Activated CD8-positive, alpha-beta memory T cell treated with anti-CD3 and anti-CD28 coated beads, Interleukin-2, amount 50 U/mL, for 48 hours (primary cell): ENCODE measurements at places on chromosomes 2 and 18.
A peak's percentile ranks its signal among the peaks of the same experiment; 100 is the strongest.

- DNase-seq = no peak
These were observed 216.4 kb upstream of the OSR1 start for GRCh38 chr2:19574778-19575260.

- no peak for DNase-seq
These were observed 380.2 kb downstream of the TXNL1 start for GRCh38 chr18:56258178-56258577.

GRCh38 chr2:62803961-62804360, 98.4 kb downstream of the EHBP1 start:
- DNase-seq = no peak

- DNase-seq = no peak
These were observed 174.2 kb upstream of the TMEM200C start for GRCh38 chr18:6069539-6069938.

DNA sequence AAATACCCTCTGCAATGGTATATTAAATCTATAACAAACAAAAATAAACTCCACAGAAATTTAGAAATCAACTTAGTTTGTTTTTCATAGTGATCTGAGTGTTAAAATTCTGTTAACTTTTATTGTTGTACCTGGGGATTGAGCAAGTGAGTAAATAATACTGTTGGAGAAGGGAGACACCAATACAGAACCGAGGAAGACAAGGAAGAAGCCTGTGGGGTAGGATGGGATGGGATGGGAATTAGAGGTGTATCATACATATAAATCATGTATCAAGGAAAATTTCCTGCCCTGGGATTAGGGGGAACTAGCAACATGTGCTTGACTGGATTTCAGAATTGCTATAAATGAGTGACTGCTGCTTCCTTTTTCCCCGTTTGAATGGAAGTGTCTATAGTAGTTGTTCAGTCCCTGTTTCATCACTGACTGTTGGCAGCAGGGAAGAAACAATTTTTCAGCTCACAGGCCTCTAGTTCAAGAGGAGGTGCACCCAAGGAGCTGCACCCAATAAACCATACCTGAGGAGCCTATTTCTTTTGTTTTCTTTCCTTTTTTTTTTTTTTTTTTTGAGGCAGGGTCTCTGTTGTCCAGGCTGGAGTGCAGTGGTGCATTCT, 53.1 kb downstream of the SP110 start:
- no peak for DNase-seq

GRCh38 chr2:17515652-17516051, 2.6 kb downstream of the RAD51AP2 start:
- DNase-seq = no peak

DNA sequence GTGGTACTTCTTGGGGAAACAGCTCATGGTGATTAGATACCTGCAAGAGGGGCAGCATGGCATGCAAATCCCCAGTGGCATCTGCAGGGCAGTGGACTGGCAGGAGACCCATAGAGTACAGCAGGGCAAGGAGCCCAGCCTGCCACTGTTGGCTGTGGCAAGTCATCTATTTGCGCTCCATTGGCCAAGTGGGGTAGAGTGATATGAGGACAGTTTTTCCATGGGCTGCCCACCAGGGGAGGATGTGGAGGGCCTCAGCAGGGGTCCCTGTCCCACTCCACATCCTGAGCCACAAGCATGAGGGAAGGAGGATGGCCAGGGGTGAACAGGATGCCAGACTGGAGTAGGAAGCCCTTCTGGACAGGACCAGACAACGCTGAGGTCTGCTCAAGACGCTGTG, 50.9 kb upstream of the OTOF start:
- no peak for DNase-seq

DNA sequence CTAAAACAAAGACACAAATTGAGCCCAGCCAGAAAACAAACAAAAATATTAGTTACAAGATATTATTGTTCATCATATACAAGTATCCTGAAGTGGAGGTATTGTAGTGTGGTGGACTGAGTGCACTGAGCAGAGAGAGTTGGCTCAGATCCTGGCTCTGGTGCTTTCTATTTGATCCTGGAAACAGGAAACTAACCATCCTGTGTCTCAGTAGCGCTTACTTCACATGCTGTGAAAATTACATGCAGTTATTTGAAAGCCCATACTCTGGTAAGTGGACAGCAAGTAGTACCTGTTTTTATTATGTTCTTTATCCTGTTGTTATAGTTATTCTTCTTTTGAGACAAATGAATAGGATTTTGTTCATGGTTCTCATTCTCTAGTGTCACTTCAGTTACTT, 84.3 kb upstream of the CRIM1 start:
- DNase-seq = no peak

- no peak for DNase-seq
These were observed 84.6 kb downstream of the PIGN start for GRCh38 chr18:62102221-62102620.

GRCh38 chr18:44799382-44799906, 118.8 kb downstream of the SETBP1 start:
- DNase-seq = no peak

GRCh38 chr2:170685591-170685990, 29.5 kb upstream of the SP5 start:
- no peak for DNase-seq

DNA sequence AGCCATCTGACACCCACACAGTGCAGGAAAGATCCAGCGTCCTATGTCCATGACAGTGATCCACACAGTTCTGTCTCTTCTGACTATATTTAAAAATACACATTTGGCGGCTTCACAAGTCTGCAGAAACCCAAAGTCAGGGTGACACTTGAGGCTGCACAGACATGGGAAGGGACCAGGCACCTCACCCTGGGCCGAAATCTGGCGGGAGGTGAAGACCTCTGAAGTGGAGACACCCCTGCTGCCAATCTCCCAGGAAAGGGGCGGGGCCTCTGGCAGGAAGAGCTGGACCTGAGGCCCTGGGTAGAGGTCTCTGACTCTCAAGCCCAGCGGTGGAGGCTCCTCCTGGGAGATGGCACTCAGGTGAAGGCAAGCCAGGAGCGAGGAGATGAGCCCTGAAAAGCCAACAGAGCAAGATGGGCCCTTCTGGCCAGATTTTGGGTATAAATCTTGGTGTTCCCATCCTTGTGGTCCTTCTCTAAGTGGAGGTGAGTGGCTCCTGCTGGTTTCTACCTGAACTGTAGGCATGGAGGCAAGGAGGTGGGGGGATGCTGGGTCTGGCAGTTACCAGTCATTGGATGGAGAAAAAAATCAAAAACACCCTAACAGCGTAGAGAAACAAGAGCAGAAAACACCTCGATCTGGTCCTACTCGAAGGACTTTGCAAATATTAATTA, 248.4 kb downstream of the HDAC4 start:
- no peak for DNase-seq

- DNase-seq = no peak
These were observed 146.5 kb upstream of the ARL4C start for GRCh38 chr2:234643407-234643806.

- no peak for DNase-seq
These were observed 1.8 kb upstream of the FRZB start for GRCh38 chr2:182868054-182868796.

GRCh38 chr2:207157731-207158130, 8.0 kb downstream of the KLF7 start:
- DNase-seq = no peak

DNA sequence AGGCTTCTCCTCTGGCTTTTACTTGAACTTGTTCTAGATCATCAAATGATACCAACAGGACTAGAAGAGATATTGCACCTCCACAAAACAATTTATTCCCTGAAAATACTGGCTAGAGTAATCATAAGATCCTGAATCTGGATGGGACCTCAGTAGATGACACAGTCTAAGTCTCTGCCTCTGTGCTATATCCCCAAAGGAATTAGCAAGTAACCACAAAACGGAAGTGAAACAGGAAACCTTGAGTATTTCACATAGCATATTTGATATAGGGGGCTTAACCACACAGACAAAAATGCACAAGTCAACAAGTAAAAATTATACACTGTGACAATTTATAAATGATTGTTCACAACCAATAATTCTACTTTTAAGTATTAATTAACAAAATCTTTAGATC, 456.9 kb upstream of the TNP1 start:
- DNase-seq = no peak

- DNase-seq = no peak
These were observed 1220.6 kb upstream of the CDH2 start for GRCh38 chr18:29397536-29397935.

DNA sequence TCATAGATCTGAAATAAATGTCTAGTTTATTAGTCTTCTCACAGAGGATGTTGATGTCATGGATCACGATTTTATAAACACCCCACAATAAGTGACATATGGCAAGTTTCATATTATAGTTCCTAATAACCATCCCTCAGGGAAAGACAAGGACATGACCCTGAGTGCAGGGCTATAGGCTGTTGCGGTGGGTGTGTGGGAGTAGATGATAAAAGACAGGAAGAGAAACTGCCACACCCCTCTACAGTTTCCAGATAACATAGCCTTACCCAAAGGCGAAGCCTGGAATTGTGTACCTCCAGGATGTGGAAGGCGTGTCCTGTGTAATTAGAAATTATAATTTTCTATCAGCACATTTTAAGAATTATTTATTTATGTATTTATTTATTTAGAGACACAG, 2.4 kb upstream of the NEDD4L start:
- no peak for DNase-seq

DNA sequence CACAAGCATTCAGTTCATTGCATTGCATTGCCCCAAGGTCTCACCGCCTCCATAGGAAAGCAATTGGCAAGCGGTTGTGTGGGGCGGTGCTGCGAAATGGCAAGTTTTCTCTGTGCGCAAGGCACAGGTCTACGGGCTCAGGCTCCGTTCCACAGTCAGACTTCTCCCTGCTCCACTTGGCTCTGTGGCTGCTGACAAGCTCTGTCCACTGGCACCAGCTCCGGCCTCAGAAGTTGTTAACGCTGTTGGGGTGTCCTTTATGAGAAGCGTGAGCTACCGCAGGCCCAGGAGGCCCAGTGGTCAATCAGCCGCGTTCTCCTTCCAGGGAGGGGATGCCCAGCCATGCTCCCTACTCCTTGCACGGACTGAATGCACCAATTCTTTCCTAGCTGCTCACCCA, 87.0 kb upstream of the GATA6 start:
- DNase-seq = no peak

- DNase-seq = no peak
These were observed 96.6 kb downstream of the MEIS1 start for GRCh38 chr2:66531567-66531966.

- no peak for DNase-seq
These were observed 3.5 kb downstream of the RNF149 start for GRCh38 chr2:101305035-101305434.

GRCh38 chr2:203711399-203711798, 5.0 kb downstream of the CD28 start:
- DNase-seq = no peak

GRCh38 chr2:234427081-234428061, 69.5 kb downstream of the ARL4C start:
- DNase-seq = no peak

- DNase-seq = no peak
These were observed 4.8 kb upstream of the ATP6V1C2 start for GRCh38 chr2:10716581-10716980.

DNA sequence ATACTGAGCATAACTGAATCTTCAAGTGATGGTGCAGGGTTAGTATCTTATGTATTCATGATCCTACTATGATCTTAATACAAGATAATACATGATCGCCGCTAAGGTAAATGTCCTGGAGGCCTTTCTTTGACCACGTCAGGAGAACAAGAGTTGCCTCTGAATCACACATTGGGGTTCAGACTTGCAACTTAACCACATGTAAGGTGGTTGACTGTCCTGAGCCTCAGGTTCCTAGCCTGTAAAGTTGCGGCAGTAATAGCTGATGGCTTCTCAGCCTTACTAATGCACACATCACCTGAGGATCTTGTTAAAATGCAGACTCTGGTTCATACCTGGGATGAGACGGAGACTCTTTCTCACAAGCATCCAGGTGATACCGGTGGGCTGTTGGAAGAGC, 112.5 kb downstream of the MGAT5 start:
- no peak for DNase-seq

DNA sequence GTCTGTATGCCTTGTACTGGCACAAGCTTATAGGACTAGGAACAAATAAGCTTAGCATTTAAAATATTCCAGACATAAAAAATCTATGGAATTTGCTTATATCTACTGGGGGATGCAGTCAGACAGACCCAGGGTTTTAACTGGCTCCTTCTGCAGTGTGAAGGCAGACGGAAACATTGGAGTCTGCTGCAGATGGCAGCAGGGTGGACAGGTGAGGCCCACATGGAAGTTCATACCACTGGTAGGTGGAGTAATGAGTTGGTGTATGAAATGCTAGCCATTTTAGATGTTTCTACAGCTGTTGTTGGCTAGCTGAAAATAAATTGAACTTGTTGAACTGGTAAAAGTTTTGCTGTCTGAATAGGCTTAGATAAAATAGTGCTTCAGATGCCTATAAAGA, 17.7 kb downstream of the SPTBN1 start:
- no peak for DNase-seq

- DNase-seq = no peak
These were observed 20.7 kb upstream of the SULT1C2 start for GRCh38 chr2:108268001-108268400.

- DNase-seq = peak; percentile 55
These were observed 182.7 kb upstream of the GLI2 start for GRCh38 chr2:120552800-120553481.

- no peak for DNase-seq
These were observed 135.7 kb downstream of the ASB1 start for GRCh38 chr2:238562446-238562845.

DNA sequence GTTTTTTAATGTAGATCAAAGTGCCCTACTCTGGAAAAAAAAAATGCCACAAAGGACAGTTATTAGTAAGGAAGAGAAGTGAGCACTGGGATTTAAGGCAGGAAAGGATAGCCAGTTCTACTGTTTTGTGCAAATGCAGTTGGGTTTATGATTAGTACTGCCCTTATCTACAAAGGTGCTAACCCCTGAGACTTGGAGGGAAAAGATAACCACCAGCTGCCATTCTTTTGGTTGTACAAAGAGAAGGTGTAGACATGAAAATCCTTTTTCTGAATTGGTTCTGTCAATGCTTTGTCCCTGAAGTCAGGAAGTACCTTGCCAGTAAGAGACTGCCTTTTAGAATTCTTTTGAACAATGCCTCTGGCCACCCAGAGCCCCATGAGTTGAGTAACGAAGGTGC, 11.3 kb downstream of the APLF start:
- DNase-seq = no peak

DNA sequence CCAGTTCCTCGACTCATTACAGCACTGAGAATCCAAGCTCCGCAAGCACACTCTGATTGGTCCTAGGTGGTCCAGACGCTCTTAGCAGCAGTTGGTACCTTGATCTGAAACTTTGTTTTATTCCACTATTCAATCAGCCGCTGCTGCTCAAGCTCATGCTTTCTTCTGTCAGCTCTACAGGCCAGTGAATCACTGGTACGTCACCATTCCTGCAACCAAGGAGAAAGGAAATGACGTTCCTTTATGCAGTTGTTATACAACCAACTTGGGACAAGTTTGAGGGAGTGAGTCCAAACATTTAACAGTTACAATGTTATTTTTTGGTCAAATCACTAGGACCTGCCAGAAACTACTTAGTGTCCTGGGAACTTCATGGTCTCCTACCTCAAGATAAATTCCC, 398.8 kb upstream of the TMEFF2 start:
- no peak for DNase-seq

- no peak for DNase-seq
These were observed 63.2 kb downstream of the ADCY3 start for GRCh38 chr2:24856791-24857211.
